ENCODE measurements at places on chromosomes 4 and X. TPM values are rescaled to one million over a fixed set of nuclear protein-coding genes. Genes with fewer than 3 reads are reported as not detected.
A peak's percentile ranks its signal among the peaks of the same experiment; 100 is the strongest.

LAP3 gene
- 132 TPM for total RNA-seq

TCP11X2 gene
- total RNA-seq, result not detected

SMIM31 gene
- total RNA-seq, result not detected

INTS12 gene
- total RNA-seq, result 20.8 TPM

CABS1 gene
- not detected for total RNA-seq

MAGEC2 gene
- not detected for total RNA-seq

- no peaks in the 10 kb centered on the region for H3K4me1 ChIP-seq
- no peaks in the 10 kb centered on the region for H3K27me3 ChIP-seq
- no peaks in the 10 kb centered on the region for H3K36me3 ChIP-seq
Measured at GRCh38 chr4:149711593-149712365, 103.9 kb downstream of the IQCM start.

DNA sequence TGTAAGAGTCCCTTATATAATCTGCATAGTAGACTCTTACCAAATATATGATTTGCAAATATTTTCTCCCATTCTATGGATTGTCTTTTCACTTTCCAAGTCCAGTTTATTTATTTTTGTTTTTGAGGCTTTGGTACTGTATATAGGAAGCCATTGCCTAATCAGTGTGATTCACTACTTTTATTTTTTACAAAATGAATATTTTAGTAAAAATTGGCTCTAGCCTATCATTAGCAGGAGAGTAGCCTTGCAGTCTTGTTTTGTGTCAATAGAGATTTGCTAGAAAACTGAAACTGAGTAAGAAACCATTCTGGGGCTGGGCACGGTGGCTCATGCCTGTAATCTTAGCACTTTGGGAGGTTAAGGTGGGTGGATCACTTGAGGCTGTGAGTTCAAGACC, 199.9 kb upstream of the MAB21L2 start:
- no peak for DNase-seq
- no peak overlapping the region for H3K27ac ChIP-seq
- no peaks in the 10 kb centered on the region for H3K4me1 ChIP-seq
- H3K36me3 ChIP-seq, result no peaks in the 10 kb centered on the region

DNA sequence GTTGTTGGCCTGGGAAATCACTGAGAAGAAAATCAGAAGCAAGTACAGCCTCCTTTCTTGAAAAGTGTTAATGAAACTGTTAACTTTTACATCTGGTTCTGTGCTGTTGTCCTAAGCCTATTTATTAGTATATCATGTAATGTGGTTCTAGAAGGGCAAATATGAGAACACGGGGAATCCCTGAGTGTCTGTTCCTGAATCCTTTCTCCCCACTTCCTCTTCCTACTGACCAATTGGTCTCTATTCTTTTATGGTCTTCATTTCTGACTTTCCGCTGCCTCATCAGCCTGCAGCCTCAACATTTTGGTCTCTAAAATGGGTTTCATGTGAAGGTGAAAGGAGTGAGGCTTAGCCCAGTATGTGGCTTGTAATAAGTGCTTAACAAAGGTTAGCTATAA, 159.9 kb upstream of the MAMLD1 start:
- peaks cover 6% of the 10 kb centered on the region for H3K4me1 ChIP-seq
- no peaks in the 10 kb centered on the region for H3K27me3 ChIP-seq
- H3K27ac ChIP-seq, result no peak overlapping the region
- H3K36me3 ChIP-seq, result no peaks in the 10 kb centered on the region
- no peak for DNase-seq

DNA sequence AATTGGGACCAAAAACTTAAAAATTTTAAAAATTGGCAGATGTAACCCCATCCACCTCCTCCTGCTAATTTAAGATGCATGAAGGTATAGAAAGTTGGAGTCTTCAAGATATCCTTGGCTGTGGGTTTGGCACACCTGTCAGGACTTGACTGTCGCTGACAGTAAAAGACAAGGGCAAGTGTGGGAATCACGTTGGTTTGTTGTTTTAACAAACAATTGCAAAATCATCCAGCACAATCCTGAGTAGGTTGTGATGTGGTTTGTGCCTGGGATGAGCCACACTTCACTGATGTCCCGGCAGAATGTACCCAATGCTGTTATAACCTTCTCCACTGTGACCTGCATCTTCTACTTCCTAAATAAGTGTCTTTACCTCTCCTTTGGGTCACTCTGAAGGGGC, 24.0 kb downstream of the HOPX start:
- peaks cover 35% of the 10 kb centered on the region for H3K4me1 ChIP-seq
- peaks cover 65% of the 10 kb centered on the region for H3K27me3 ChIP-seq
- H3K27ac ChIP-seq, result no peak overlapping the region
- H3K36me3 ChIP-seq, result no peaks in the 10 kb centered on the region

DNA sequence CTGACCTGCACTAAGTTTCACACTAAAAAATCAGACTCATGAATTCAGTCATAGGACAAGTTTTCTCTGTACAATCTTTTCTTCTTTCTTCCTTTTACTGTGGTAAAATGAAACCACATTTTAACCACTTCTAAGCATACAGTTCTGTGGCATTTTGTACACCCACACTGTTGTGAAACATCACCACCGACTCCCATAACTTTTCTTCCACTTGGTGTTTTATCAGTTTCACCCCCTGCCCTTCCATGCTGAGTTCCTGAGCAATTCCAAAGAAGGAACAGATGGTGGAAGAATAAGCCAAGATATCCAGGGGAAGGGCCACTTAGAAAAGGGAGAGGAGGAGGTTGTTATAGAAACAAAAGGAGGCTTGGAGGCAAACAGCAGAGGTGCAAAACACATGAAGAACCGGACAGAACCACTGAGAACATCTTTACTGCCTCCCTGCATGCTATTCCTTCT, 22.6 kb downstream of the SLC25A4 start:
- H3K4me3 ChIP-seq, result peak overlapping the region; percentile 48
- H3K36me3 ChIP-seq, result peaks cover 43% of the 10 kb centered on the region
- H3K4me1 ChIP-seq, result peaks cover 13% of the 10 kb centered on the region
- no peak for DNase-seq

GRCh38 chr4:3261411-3262207, 12.7 kb downstream of the MSANTD1 start:
- no peaks in the 10 kb centered on the region for H3K4me1 ChIP-seq
- H3K27me3 ChIP-seq, result no peaks in the 10 kb centered on the region
- no peak for DNase-seq
- no peak overlapping the region for H3K27ac ChIP-seq

- no peak overlapping the region for H3K27ac ChIP-seq
- H3K4me3 ChIP-seq, result no peak overlapping the region
- H3K36me3 ChIP-seq, result no peaks in the 10 kb centered on the region
- DNase-seq, result no peak
- peaks cover 1% of the 10 kb centered on the region for H3K4me1 ChIP-seq
- H3K27me3 ChIP-seq, result peaks cover 4% of the 10 kb centered on the region
Measured at GRCh38 chrX:20066968-20067708, 49.6 kb downstream of the MAP7D2 start.

DNA sequence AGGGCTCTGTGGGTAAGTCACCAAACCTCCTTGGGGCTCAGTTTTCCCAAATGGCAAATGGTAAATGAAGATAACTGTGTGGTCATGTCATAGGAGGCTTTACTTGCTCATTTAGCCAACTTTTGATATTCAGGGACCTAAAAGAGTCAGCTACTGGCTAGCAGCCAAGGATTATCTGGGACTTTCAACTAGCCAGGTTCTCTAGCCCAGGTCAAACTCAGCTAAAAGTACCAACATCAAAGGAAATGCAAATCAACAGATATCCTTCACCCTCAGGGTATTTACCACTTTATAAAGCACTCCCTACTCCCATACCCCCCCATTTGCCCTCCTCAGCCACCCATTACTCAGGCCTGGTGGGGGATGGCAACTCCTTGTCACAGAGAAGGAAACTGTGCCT, 7.5 kb downstream of the AMER1 start:
- H3K36me3 ChIP-seq, result peaks cover 2% of the 10 kb centered on the region
- H3K27ac ChIP-seq, result no peak overlapping the region
- DNase-seq, result no peak
- H3K4me3 ChIP-seq, result no peak overlapping the region

- H3K36me3 ChIP-seq, result no peaks in the 10 kb centered on the region
- H3K4me1 ChIP-seq, result no peaks in the 10 kb centered on the region
- no peak for DNase-seq
- H3K4me3 ChIP-seq, result no peak overlapping the region
- H3K27ac ChIP-seq, result no peak overlapping the region
Measured at GRCh38 chr4:120549011-120549570, 373.4 kb downstream of the PRDM5 start.

DNA sequence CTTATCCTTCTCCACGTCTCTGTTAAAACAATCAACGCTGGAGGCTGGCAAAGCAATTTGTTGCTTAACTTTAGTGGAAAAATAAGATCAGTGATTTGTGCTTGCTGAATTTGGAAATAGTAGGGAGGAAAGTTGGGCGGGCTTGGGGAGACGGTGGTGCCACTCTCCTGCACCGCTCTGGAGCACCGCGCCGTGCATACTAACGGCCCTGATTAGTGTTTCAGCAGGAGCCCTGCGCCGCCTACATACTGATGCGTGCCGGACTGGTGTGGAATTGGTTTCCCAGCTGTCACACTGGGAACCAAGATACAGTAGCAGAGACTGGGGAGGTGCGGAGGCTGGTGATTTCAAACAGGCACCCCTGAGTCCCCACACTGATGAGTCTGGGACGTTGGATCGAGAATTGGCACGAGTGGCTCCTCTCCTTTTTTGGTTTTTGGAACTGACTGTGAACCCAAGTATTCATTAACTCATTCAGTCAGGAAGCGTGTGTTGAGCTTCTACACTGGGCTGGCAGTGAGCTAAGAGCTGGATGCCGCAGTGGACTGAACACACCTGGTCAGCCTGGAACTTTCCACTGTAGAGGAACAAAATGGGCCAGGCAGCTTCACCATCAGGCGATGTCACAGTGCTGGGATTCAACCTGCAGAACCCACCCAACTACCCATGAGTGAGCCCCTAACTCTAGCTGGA, 29.0 kb upstream of the PSAPL1 start:
- no peaks in the 10 kb centered on the region for H3K4me1 ChIP-seq
- H3K27me3 ChIP-seq, result no peaks in the 10 kb centered on the region
- no peak overlapping the region for H3K27ac ChIP-seq
- DNase-seq, result no peak
- no peak overlapping the region for H3K4me3 ChIP-seq

GRCh38 chr4:33722254-33722653, 2522.1 kb downstream of the ARAP2 start:
- no peak overlapping the region for H3K27ac ChIP-seq
- no peaks in the 10 kb centered on the region for H3K4me1 ChIP-seq
- no peak for DNase-seq
- H3K4me3 ChIP-seq, result no peak overlapping the region
- no peaks in the 10 kb centered on the region for H3K27me3 ChIP-seq

- no peak overlapping the region for H3K4me3 ChIP-seq
- H3K4me1 ChIP-seq, result no peaks in the 10 kb centered on the region
- H3K36me3 ChIP-seq, result no peaks in the 10 kb centered on the region
- H3K27me3 ChIP-seq, result no peaks in the 10 kb centered on the region
Measured at GRCh38 chrX:108947205-108947604, 210.8 kb upstream of the IRS4 start.

- H3K4me1 ChIP-seq, result no peaks in the 10 kb centered on the region
- H3K27me3 ChIP-seq, result no peaks in the 10 kb centered on the region
- DNase-seq, result no peak
- H3K36me3 ChIP-seq, result no peaks in the 10 kb centered on the region
- H3K4me3 ChIP-seq, result no peak overlapping the region
Measured at GRCh38 chr4:90824266-90825150, 697.3 kb downstream of the CCSER1 start.

Data from activated naive CD8-positive, alpha-beta T cell treated with anti-CD3 and anti-CD28 coated beads, Interleukin-2, amount 10 ng/mL, durations not matched to agents 7 days and 5 days (primary cell).